ENCODE measurements at places on chromosomes 13 and 19. TPM values are rescaled to one million over a fixed set of nuclear protein-coding genes. Genes with fewer than 3 reads are reported as not detected.

PALM gene
- 0.30 TPM for total RNA-seq

KLK15 gene
- not detected for total RNA-seq

LILRB1 gene
- total RNA-seq, result 7.0 TPM

MEF2B gene
- total RNA-seq, result 6.4 TPM

NPAS1 gene
- total RNA-seq, result 0.36 TPM

LIPE gene
- total RNA-seq, result 44.4 TPM

LILRB3 gene
- 1.1 TPM for total RNA-seq

SEMA6B gene
- not detected for total RNA-seq
